ENCODE measurements at places on chromosomes 5 and 9.

DNA sequence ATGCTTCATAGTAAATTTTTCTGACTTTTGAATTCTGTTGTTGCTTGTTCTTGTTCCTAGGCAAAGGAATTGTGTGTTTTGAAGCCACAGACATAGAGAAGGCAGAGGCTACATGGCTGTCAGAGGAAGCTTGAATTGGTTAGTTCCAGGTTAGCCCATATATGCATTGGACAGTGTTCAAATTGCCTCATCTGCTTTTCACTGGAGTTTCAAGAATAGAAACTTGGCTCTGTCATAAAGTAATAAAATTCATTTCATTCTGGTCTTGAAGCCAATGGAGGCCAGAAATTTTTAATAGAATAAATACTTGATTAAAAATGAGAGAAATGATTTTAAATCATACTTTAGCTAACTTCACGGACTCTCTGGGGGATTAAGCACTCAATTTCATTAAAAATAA lies 178.0 kb downstream of the YIPF5 start:
- H3K27me3 ChIP-seq = no peaks in the 10 kb centered on the region
- H3K36me3 ChIP-seq = no peaks in the 10 kb centered on the region
- no peak for DNase-seq
- H3K27ac ChIP-seq = no peak overlapping the region
- no peaks in the 10 kb centered on the region for H3K4me1 ChIP-seq

DNA sequence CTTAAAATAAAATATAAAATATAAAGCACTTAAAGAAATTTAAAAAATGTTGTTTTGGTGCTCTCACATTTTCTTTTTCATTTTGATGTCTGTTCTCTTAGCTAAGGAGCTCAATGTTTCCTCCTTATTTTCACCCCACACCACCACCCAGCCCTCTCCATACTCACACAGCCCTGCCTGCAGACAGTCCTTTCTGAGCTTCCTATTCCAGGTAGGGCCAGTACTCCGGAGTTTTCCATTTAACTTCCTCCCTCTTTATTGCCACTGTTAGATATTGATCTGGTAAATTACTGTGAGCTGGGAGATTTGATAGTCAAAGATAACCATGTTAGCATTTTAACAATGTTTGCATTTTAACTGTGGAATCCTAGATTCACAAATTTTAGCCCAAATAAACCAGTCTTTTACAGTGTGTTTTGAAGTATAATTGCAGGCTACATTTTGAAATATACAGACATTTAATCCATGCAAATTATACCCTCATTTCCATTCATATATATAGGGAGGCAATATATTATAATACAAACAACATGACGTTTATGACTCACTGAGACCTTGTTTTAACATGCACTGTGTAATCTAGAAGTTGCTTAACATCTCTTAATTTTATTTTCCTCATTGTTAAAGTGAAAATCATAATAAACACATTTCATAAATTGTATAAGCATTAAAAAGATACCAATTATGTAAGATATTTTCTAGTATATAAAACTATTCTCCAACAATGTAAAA lies 927.1 kb downstream of the NR2F1-AS1 start:
- H3K36me3 ChIP-seq = no peaks in the 10 kb centered on the region
- no peaks in the 10 kb centered on the region for H3K4me1 ChIP-seq
- no peak overlapping the region for H3K27ac ChIP-seq
- no peak overlapping the region for H3K4me3 ChIP-seq
- no peaks in the 10 kb centered on the region for H3K27me3 ChIP-seq

DNA sequence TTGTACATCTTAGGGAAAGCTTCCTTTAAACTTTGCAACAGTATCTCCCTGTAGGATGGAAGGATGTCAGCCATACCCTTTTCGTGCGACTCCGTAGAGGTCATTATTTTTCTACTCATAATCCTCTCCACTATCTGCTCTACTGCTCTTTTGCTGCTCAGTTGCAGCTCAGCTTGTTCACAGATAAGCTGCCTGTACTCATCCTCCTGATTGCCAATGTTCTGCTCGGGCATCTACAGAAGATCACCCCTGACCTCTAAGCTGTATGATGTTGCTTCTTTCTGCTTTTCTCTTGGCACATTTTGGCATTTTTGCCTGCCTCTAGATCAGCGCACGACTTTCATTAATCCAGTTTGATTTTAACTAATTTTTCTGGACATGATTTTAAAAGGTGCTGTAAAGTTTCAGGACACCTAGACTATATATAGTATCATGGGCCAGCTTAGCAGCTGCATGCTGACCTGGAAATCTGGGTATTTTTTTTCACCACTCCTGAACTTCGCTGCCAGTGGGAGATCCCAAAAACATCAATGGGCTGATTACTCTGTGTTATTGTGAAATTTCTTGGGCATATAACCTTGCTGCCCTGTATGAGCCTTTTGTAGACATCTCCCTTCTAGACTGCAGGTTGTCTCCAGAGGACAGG lies 131.2 kb upstream of the ZNF608 start:
- no peaks in the 10 kb centered on the region for H3K4me1 ChIP-seq
- no peaks in the 10 kb centered on the region for H3K27me3 ChIP-seq
- H3K4me3 ChIP-seq = no peak overlapping the region
- no peak for DNase-seq

- no peaks in the 10 kb centered on the region for H3K27me3 ChIP-seq
- peak overlapping the region; percentile 59 for H3K27ac ChIP-seq
- H3K4me3 ChIP-seq = no peak overlapping the region
- no peaks in the 10 kb centered on the region for H3K36me3 ChIP-seq
- DNase-seq = no peak
Observed at GRCh38 chr9:134688661-134689320, 47.2 kb downstream of the COL5A1 start.

DNA sequence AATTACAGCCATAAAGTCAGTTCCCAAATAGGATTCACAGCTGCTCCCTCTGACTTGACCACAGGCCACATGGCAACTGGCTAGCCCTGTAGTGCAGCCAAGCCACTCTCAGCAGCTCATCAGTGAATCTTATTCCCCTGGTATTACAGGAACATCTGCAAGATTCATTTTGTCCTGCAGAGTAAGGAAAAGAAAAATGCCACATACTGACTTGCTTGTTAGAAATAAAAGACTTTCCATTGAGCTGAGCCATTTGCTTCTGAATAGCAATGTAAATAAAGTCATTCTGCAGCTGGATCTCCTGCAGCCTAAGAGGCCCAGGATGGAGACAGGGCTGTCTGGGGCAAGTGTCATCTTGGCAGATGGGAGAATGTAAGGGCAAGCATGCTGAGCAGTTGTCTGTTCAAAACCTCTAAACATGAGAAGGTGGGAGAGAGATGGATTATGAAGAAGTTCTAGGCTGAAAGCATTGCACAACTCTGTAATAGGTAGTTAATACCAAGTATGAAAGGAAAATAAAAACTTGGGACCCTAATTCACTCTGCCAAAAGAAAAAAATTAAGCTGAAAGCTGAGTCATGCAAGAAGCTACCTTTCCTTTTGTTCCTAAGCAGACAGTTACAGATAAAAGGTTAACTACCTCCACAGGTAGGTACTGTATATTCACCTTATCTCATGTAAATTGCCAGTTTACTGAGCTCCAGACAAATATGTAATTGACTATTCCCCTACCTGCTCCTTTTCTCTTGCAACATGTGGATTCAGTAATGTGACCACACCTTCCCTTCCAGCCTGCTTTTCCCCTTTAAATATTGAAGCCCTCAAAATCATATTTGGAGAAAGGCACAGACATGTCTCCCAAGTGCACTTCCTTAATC lies 244.4 kb upstream of the RAI14 start:
- H3K4me1 ChIP-seq = no peaks in the 10 kb centered on the region
- no peak for DNase-seq
- H3K36me3 ChIP-seq = no peaks in the 10 kb centered on the region
- no peak overlapping the region for H3K27ac ChIP-seq

DNA sequence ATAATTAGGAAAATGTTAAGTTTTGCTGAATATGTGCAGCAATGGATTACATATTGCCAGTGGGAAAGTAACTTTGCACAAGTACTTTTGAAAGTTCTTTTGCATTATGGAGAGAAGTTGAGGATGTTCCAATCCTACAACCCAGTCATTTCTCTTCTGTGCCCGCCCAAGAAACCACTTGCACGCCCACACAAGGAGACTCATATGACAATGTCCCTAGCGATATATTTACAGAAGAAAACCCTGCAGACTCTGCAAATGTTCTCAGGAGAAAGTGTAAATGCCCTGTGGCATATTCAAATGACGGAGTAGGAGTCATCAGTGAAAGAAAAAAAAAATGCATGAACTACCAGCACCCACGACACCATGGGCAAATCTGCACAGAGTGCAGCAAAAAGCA lies 356.5 kb downstream of the CTNND2 start:
- no peaks in the 10 kb centered on the region for H3K36me3 ChIP-seq
- H3K4me1 ChIP-seq = no peaks in the 10 kb centered on the region
- H3K27me3 ChIP-seq = no peaks in the 10 kb centered on the region
- no peak for DNase-seq

DNA sequence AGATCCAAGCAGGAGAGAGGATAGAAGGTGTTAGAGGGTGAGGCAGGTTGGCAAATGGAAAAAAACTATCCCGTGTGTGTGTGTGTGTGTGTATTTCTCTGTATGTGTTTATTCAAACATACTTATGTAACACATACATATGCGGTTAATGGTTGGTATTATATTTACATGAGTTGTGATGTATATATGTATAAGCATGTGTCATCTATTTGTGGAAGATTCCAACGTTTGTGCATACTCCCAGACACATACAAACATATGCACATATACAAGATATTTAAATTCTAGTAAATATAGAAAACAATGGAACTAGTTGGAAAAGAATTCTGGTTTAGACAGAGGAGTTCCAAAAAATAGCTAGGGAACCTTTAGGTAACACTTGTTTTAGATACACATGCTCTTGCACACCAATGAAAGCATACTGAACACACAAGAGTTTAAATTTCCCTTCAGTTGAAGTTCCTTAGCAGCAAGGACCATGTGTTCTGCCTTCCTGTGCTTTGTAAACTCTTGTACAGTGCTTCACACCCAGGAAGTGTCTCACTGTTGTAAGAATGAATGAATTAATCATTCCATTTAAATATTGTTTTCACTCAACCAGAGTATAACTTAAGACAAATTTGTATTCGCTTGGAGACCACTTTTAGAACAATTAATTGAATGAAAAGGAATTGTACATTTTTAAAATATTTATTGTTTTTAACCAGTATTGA lies 257.8 kb downstream of the FER start:
- DNase-seq = no peak
- no peaks in the 10 kb centered on the region for H3K4me1 ChIP-seq
- H3K27me3 ChIP-seq = no peaks in the 10 kb centered on the region

GRCh38 chr9:108484468-108484867 lies 371.3 kb downstream of the ACTL7B start:
- H3K36me3 ChIP-seq = no peaks in the 10 kb centered on the region
- peaks cover 14% of the 10 kb centered on the region for H3K4me1 ChIP-seq
- no peak overlapping the region for H3K27ac ChIP-seq
- DNase-seq = no peak
- no peaks in the 10 kb centered on the region for H3K27me3 ChIP-seq

DNA sequence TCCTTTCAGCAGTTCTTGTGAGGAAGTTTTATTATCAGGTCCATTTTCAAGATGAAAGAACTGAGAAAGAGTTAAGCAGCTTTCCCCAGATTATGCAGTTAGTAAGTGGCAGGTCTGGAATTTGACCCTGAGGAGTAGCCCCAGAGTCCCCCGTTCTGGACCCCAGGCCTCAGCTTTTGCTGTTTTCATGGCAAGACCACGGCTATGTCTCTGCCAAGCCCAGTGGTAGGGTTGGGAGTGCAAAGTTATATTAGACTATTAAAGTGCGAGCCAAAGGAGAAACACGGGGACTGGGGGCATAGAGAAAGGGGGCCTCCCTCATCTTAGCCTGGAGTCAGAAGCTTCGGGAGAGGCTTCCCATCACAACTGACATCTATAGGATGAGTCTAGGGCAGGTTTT lies 19.3 kb upstream of the ORM1 start:
- H3K27ac ChIP-seq = no peak overlapping the region
- H3K4me3 ChIP-seq = no peak overlapping the region
- peak; percentile 52 for DNase-seq
- peaks cover 9% of the 10 kb centered on the region for H3K4me1 ChIP-seq
- peaks cover 25% of the 10 kb centered on the region for H3K36me3 ChIP-seq

DNA sequence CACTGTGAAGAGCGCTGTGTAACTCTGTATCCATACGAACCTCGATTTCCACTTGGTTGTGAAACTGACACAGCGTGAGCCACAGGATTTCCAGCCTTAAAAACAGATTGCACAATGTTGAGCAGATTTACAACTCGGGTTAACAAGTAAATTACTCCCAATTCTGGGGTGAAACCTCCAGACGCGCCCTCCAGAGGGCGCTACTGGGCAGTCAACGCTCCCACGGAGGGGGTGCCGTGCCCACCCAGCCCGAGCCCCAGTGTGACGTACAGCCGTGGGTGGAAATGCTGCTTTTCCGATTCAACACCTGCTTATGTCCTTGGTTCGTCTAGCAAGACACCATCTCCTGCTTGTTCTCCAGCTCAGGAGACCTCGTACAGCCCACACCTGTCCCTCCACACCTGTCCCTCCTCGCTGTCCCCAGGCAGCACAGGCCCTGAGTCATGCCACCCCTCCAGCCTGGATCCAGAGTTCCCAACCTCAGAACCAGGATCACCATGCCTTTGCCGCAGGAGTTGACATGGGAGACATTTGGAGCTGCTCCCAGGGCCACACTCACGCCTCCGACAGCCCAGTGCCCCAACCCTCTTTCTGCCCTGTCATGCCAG lies 34.4 kb upstream of the SLC6A3 start:
- no peak for DNase-seq
- peak overlapping the region; percentile 54 for H3K27ac ChIP-seq
- H3K27me3 ChIP-seq = no peaks in the 10 kb centered on the region
- H3K4me1 ChIP-seq = peaks cover 6% of the 10 kb centered on the region
- peaks cover 7% of the 10 kb centered on the region for H3K36me3 ChIP-seq

- H3K27ac ChIP-seq = no peak overlapping the region
- H3K27me3 ChIP-seq = no peaks in the 10 kb centered on the region
- H3K4me1 ChIP-seq = peaks cover 17% of the 10 kb centered on the region
- H3K4me3 ChIP-seq = no peak overlapping the region
- DNase-seq = no peak
Observed at GRCh38 chr5:10652151-10652550, 88.3 kb downstream of the ANKRD33B start.

DNA sequence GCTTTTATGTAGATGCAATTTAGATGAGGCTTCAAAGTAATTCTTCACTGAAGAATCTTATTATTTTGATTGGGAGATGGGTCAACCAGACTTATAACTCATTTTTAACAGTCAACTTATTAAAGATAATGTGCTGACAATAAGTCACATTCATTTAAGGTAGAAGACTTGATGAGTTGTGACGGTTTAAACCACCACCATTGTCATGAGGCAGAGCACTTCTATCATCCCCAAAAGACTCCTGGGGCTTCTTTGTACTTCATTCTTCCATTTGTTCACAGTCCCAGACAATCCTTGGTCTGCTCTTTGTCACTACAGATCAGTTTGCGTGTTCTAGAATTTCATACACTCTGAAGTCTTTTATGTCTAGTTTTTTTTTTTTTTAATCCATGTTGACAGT lies 346.1 kb downstream of the RASEF start:
- no peaks in the 10 kb centered on the region for H3K36me3 ChIP-seq
- no peaks in the 10 kb centered on the region for H3K27me3 ChIP-seq
- no peak overlapping the region for H3K4me3 ChIP-seq
- no peak overlapping the region for H3K27ac ChIP-seq

GRCh38 chr9:100167176-100167575 lies 68.1 kb downstream of the INVS start:
- no peak overlapping the region for H3K27ac ChIP-seq
- H3K27me3 ChIP-seq = no peaks in the 10 kb centered on the region
- H3K4me1 ChIP-seq = no peaks in the 10 kb centered on the region

- H3K4me3 ChIP-seq = no peak overlapping the region
- no peaks in the 10 kb centered on the region for H3K4me1 ChIP-seq
- no peak for DNase-seq
- H3K36me3 ChIP-seq = no peaks in the 10 kb centered on the region
Observed at GRCh38 chr5:88746438-88746882, 136.5 kb downstream of the MEF2C start.

GRCh38 chr5:96259151-96259772 lies 173.8 kb downstream of the PCSK1 start:
- no peaks in the 10 kb centered on the region for H3K36me3 ChIP-seq
- H3K4me1 ChIP-seq = peaks cover 16% of the 10 kb centered on the region
- no peaks in the 10 kb centered on the region for H3K27me3 ChIP-seq
